ENCODE measurements at places on chromosomes 2 and 18.
A peak's percentile ranks its signal among the peaks of the same experiment; 100 is the strongest.

DNA sequence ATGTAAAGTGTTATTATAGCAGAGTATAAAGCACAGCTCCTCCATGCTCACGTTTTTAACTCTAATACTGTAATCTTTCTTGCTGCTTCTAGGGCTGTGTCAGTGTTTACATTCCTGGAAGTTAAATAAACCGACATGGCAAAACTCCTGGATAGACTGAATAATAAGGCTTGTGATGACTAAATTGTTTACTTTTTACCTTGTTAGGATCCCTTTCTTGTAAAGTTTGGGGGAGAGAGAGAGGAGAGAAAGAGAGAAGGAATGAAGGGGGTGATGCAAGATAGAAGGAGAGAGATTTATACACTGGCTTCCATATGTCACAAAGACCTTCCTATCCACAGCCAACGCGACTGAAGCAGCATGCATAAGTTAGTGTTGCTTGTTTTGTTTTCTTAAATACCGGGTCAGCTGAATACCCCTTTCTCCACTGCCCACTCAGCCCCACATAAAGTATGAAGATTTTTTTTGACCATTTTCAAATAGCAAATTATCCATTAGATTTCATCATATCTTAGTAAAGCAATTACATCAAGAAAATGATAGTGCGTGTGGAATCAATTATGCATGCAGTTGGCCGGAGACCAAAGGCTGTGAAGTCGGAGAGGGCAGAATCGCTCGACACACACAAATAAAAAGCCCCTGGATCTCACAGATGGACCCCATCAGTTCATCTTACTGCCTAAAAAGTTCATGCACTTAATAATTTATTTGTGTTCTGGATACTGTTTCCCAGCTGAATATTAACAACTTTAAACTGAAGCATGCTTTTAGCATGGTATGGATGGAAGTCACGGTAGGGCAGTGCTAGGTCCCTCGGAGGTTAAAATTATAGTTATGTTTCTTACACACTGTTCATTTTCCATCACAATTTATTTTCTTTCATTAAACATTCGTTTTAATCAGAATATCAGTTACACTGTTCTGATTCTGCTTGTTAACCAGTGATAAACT lies 20.1 kb downstream of the BCL11A start:
- DNase-seq, result no peak

- no peak for DNase-seq
Observed at GRCh38 chr18:61333271-61333745, at the start of gene CDH20. Gene CDH20 (plus strand): TSS chr18:61333430.

GRCh38 chr2:2757764-2758163 lies 426.7 kb upstream of the MYT1L start:
- DNase-seq, result no peak

GRCh38 chr2:33336036-33336625 lies 140.3 kb upstream of the RASGRP3 start:
- no peak for DNase-seq

DNA sequence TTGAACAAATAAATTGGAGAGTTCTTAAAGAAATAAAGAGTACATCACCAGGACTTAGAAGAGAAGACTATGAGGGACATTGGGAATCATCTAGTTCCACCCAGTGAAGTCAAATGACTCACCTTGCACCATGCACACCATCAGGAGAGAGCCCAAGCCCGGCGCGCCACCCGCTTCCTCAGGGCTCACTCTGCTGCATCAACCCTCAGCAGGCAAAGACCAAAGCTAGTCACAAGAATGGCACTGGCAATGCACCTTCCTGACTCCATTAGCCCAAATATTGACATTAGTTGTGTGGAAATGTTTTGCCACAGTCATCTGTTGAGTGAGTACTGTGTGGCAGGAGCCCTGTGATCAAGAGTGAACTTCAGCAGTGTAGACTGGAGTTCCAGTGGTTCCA lies 7.1 kb upstream of the LYPD6B start:
- no peak for DNase-seq

DNA sequence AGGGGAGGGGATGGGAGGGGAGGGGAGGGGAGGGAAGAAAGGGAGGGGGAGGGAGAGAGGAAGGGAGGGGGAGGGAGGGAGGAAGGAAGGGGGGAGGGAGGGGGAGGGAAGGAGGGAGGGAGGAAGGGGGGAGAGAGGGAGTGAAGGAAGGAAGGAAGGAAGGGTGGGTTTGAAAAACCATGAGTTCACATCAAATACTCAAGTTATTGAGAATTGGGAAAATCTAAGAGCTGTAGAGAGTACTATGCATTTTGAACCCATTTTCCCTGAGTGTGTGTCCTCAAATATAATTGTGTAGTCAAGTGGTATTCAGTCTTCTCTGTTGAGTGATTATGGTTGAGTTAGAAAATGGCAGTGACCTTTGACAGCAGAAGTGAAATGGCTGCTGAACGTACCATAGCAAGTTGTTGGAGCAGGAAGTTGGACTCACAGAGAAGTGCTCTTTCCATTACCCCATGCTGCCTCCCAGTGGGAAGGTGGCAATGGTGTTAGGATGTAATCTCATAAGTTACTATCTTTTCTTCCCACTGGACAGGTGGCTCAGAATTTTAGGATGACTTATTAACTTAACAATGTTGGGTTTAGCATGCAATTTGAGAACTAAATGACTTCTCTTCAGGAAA lies 214.6 kb downstream of the SETBP1 start:
- DNase-seq, result peak; percentile 40

DNA sequence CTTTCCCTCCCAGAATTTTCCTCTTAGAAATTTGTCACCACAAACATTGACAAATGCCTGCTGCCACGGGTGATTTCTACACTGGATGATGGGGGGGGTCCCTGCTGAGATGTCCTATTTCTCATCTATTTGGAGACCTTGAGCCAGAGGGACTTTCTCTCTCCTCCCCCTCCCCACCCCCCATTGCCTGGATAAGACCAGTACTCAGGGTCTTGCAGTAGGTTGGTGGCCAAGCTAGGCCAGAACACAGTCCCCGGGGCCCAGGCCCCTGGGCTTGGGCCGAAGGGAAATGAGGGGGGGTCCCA lies 560 bp upstream of the DUSP2 start:
- no peak for DNase-seq

GRCh38 chr18:10051877-10052631 lies 138.2 kb downstream of the VAPA start:
- DNase-seq, result peak; percentile 66

- DNase-seq, result no peak
Observed at GRCh38 chr2:176156301-176156806, 753 bp upstream of the HOXD3 start.

DNA sequence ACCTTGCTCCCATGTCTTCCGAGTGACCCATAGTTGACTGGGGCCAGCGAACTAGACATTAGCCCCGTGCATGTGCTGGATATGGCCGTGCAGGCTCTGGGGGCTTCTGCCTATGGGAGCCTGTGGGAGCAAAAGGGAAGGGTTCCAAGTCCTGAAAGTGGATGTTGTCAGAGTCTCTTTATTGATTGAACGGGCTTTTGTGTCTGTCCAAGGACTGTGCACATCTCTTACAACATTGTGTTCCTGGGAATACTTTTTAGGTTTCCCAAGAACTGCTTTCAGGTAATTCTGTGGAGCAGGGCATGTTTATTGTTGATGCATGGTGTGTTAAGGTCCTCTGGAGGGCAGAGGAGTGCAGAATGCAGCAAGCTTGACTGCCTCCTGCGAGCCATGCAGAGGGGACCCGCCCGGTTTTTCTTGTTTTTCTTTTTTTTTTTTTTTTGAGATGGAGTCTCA lies 5.0 kb downstream of the RNF144A start:
- no peak for DNase-seq
